ENCODE measurements at places on chromosomes 4 and X.

DNA sequence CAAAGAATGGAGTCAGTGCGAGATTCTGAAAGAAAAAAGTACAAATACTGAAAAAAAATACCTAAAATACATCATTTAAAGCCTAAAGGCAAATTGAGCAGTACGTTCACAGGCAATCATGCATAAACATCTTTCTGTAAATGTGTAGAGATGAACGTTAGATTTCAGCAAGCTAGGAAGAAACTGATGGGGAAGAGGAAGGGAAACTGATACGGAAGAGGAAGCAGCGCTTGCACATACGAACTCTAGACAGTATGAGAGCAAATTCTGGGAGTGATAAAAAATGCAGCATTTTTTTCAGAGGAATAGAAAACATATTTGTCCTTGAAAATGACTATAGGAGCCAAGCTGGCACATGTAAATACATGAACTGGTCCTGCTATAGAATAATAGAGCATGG lies 9.4 kb downstream of the ANKRD50 start:
- no peak for DNase-seq

DNA sequence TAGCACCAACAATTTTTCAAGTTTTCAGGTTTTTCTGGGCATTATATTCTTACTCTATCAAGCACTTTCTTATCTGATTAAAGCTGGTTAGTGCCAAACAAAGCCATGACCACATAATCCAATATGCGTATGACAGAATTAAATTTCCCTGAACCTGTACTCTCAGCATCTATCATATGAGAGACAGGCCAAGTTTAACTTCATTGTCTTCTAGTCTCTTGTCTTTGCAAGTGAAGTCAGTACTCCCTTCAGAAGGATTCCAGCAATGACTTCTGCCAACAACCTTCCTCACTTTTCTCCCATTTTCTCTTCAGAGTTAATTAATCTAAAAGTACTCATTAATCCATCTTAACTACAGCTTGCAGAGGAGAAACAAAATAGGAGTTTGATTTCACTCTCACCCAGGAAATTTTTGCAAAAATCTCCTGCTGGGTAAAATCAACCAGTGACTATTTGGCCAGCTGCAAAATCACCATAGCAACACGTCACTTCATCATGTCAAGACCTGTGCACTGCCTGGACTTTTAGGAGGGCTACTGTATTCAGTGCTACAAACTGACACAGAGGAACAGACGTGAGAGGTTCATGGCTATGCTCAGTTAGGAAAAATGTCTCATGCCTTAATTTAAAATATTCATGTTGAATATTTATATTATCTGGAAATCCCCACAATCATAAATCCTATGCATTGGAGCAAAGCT lies 208.4 kb downstream of the ANTXR2 start:
- no peak for DNase-seq

GRCh38 chrX:45196701-45197100 lies 4.0 kb downstream of the DIPK2B start:
- no peak for DNase-seq

- DNase-seq: no peak
Observed at GRCh38 chr4:39255266-39255665, 72.9 kb downstream of the WDR19 start.

- no peak for DNase-seq
Observed at GRCh38 chr4:22460266-22460665, 55.6 kb downstream of the ADGRA3 start.

- no peak for DNase-seq
Observed at GRCh38 chrX:56802428-56802827, 73.4 kb downstream of the NBDY start.

GRCh38 chr4:174423257-174423944 lies 98.9 kb downstream of the HPGD start:
- DNase-seq: no peak

Measured in tibial nerve (tissue), 4 donors.